Hematopoietic multipotent progenitor cell (in vitro differentiated cells): ENCODE measurements at places on chromosomes 2 and 18.
A peak's percentile ranks its signal among the peaks of the same experiment; 100 is the strongest.

- DNase-seq, result peak; percentile 3
Measured at GRCh38 chr2:192195548-192196418, 1.1 kb upstream of the TMEFF2 start.

DNA sequence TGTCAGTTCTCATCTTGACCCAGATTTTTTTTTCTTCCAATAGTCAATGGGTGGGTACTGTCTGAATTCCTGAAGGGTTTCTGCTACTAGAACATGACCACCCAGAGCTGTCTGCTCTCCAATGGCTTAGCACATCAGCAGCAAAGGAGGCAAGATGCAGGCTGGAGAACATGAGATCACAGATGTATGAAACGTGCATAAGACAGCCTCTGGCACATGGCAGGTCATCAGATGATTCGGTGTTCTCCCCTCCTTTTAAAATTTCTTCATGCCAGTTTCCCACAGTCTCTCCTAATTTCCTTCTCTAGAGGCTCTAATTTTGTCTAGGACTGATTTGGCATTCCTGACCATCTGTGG, 359.3 kb upstream of the TNP1 start:
- no peak for DNase-seq

- DNase-seq, result no peak
Measured at GRCh38 chr18:67151366-67151765, 365.2 kb downstream of the DSEL start.

DNA sequence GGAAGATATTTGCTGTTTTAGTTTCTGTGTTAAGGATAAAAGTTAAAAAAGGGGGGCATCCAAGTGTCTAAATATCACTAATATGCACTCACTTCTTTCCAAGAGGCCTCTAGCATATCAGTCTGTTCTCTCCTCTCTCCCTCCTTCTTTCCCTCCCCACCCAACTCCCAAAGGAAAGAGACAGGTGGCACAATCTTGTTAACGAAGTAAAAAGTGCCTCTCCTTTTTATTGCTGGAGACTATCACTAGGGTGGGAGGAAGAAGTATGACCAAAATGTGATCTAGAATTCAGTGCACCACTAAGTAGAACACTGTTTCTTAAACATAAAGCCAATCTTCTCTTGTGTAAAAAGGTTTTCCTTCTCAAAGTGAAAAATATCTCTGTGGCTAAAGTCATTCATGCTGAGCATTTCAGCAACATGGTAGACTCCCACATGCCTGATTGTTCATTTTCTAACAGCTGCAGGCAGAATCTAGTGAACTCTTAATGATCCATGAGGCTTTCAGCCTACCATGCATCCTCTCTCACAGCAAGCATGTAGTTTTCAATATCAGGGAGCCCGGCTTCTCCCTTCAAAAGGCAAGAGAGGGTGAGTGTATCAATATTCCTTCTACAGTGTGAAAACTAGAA, 39.5 kb downstream of the RNU4ATAC start:
- no peak for DNase-seq

- no peak for DNase-seq
Measured at GRCh38 chr18:21575656-21576055, 24.8 kb downstream of the ESCO1 start.

- DNase-seq, result no peak
Measured at GRCh38 chr2:126704434-126705160, 48.6 kb downstream of the GYPC start.

- no peak for DNase-seq
Measured at GRCh38 chr18:23844991-23845680, 155.9 kb downstream of the LAMA3 start.

DNA sequence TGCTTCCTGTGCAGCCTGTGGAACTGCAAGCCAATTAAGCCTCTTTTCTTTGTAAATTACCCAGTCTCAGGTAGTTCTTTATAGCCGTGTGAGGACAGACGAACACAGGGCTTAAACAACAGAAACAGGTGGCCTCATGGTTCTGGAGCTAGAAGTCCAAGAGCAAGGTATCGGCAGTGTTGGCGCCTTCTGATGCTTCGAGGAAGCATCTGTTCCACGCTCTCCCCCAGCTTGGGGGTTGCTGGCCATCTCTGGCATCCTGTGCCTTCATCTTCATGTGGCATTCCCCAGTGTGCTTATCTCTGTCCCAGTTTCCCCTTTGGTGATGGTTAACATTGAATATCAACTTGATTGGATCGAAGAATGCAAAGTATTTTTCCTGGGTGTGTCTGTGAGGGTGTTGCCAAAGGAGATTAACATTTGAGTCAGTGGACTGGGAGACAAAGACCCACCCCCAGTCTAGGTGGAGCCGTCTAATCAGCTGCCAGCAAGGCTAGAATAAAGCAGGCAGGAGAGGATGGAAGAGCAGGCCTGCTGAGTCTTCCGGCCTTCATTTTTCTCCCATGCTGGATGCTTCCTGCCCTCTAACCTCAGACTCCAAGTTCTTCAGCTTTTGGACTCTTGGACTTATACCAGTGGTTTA, 287.6 kb downstream of the PHLPP1 start:
- no peak for DNase-seq

GRCh38 chr2:107025869-107026380, 140.0 kb upstream of the ST6GAL2 start:
- DNase-seq, result no peak

GRCh38 chr2:222709191-222709891, 37.9 kb downstream of the MOGAT1 start:
- peak; percentile 46 for DNase-seq

DNA sequence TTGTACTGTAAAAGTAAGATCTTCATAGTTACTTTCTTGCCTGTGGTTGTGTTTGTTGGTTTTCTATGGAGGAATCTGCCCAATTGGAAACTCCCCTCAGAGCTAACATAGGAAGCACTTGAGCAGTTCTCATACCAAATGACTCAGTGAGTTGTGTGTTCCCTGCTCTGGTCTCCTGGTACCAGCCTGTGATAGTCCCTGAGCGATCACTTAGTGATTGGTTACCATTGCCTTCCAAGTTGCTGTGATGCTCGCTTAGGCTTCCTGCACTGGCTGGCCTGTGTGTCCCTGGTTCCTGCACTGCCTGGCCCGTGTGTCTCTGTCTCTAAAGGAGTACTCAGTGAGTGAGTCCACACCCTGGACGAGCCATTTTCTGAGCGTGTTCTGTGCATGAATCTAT, 133.0 kb downstream of the MAP4K4 start:
- no peak for DNase-seq

GRCh38 chr18:24593886-24594285, 133.4 kb downstream of the HRH4 start:
- DNase-seq, result no peak

- peak; percentile 64 for DNase-seq
Measured at GRCh38 chr2:195498176-195498575, 158.8 kb upstream of the SLC39A10 start.

DNA sequence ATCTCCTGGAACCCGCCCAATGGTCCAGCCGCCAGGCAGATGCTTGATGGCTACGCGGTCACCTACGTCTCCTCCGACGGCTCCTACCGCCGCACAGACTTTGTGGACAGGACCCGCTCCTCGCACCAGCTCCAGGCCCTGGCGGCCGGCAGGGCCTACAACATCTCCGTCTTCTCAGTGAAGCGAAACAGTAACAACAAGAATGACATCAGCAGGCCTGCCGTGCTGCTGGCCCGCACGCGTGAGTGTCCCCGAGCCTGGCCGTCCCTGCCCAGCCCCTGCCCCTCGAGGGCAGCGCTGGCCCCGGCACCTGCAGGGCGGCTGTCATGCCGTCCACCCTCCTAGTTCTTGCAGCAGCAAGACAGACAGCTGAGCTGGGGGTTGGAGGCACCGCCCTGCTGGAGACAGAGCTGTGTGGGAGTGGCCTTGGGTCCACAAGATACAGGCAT, 36.7 kb downstream of the MTERF4 start:
- DNase-seq, result no peak

DNA sequence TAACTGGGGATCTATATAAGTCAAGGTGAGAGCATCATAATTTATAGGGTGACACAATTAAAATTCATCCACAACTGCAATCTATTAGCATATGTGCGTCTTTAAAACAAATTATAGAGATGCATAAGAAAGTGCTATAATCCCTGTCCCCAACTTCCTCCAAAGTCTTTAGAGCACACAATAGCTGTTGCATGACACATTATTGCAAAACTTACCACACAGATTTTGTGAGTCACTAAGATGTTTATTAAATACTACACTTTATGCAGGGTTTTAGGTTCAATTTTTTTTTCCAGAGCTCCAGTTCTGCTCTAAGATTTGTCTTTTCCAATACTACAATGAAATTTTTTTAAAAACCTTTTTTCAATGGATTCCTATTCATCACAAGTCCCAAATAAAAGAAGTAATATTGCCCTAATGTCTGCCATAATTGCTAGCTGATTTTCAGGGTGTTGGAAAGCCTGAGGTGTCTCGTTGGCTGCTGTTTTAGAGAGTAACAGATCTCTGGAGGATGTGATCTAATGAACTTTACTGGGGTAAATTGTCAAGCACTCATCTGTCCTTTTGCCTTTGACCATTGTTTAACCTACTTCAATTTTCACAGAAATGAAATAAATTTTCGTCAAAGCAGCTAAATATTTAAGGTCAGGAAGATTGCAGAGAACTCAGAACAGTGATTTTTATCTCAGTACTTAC, 250.5 kb upstream of the NETO1 start:
- DNase-seq, result no peak

DNA sequence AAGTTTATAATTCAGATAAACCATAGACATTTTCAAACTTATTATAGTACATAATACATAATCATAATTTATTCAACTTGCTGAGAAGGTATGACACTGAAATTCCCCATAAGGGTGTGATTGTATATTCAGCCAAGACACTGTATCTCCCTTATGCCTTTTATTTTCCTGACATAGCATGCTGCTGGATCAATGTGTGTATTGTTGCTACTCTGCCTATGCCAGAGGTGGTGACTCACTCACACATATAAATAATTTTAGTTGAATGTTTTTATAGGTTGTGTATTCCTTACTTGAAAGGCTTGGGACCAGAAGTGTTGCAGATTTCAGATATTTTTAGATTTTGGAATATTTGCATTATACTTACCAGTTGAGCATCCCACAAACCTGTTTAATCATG, 86.8 kb downstream of the VRK2 start:
- no peak for DNase-seq

DNA sequence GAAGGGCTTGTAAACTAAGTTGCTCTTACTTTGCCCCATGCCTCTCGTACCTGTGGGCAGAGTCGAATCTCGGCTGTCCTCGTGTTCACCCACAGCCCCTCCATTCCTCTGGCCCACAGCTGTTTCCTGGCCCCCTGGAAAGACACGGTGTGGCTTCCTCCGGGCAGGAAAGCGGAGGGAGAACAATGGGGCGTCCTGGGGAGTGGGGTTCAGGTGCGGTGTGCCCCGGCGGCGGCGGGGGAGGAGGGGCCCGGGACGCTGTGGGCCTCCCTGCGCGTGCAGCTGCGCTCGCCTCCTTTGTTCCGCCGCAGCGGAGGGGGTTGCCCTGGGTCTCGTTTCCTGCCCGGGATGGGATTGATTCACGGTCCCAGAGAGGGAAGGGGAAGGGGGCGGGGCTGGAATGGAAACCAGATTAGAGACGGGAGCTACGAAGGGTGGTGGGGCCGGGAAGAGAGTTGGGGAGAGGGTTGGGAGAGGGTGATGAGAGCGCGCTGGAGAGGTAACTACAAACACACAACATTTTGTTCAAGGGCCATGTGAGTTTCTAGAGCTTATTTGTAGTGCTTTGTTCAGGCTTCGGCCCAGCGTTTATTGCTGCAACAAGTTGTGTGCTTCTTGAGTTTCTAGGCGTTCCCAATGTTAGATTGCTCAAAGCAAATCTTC, 796 bp downstream of the MYO1B start:
- DNase-seq, result no peak

GRCh38 chr2:172089005-172089504, 3.7 kb downstream of the DLX1 start:
- DNase-seq, result no peak

DNA sequence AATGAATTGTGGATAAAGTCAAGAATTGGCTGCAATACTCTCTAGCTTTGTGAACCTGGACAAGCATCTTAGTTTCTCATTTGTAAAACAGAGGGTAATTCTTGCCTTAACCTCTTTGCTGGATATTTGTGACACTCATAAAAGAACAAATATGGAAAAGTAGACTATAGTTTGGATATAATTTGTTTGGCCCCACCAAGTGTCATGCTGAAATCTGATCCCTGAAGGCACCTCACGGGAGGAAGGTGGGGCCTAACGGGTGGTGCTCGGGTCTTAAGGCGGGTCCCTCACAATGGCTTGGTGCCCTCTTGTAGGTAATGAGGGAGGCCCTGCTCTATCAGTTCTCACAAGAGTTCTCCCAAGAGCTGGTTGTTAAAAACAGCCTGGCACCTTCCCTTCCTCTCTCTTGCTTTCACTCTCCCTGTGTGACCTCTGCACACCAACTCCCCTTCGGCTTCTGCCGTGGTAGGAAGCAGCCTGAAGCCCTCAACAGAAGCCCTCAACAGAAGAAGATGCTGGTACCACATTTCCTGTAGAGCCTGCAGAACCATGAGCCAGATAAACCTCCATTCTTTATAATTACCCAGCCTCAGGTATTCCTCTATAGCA, 37.4 kb downstream of the ARL4C start:
- DNase-seq, result no peak

GRCh38 chr18:62741118-62741566, 25.8 kb downstream of the PHLPP1 start:
- no peak for DNase-seq

DNA sequence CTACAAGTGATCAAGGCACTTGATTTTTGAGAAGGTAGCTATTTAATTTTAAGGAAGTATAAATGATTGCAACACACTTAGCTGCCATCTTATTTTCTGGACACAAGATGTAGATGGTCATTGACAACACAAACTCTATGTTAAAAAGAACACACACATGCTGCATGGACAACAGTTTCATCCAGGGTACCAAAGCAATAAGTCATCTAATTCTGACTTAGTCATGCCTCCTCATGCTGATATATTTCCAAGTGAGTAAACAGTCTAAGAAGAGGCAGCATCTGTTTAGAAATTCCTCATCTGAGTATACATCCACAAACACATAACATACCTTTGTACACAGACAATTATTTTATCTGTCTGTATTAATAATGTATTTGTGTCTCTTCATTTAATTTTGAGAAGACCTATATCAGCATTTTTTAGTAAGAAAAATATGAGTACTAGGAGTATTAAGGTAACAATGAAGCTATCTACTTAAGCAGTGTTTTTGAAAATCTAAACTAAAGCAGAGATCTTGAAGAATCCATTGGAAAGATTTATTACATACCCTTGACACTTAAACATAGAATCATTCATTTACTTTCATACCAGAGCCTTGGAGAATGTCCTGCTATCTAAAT, 84.9 kb downstream of the SCN1A start:
- DNase-seq, result no peak

- no peak for DNase-seq
Measured at GRCh38 chr2:215553946-215554345, 118.1 kb upstream of the FN1 start.

- DNase-seq, result no peak
Measured at GRCh38 chr2:85611217-85611704, 605 bp downstream of the C2orf68 start.

- no peak for DNase-seq
Measured at GRCh38 chr2:222242532-222242931, 56.3 kb downstream of the PAX3 start.
